ENCODE measurements at places on chromosomes 12 and 14.

DNA sequence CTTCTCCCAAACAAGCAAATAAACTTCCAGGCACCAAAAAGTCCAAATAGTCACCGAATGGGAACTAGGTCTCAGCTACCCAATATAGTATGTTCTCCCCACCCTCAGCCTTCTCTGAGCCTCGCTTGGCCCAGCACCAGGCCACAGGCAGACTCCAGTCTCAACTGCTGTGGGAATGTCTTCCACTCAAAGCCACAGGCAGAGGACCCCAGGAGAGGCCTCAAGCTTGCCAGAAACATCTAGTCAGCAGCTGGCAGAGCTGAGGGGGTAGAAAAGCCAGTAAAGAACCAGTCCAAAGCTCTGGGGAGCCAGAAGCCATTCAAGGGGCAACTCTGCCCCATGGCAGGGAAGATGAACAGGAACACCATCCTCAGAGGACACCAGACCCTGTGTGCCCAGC, 41.8 kb downstream of the FMNL3 start:
- no peak for DNase-seq

- DNase-seq, result no peak
These were observed 1.4 kb downstream of the SYNE3 start for GRCh38 chr14:95515080-95515489.

GRCh38 chr12:5971194-5971850, 26.3 kb upstream of the ANO2 start:
- DNase-seq, result no peak

GRCh38 chr12:68138480-68138879, 21.1 kb downstream of the IFNG start:
- no peak for DNase-seq

- no peak for DNase-seq
These were observed 89.0 kb upstream of the BCL11B start for GRCh38 chr14:99360774-99361595.

GRCh38 chr12:25866586-25867378, 91.7 kb upstream of the RASSF8 start:
- no peak for DNase-seq

Measured in liver (tissue), 10 donors.